Right ventricle myocardium superior (tissue), 1 donor: ENCODE measurements at places on chromosomes 5 and 9.

DNA sequence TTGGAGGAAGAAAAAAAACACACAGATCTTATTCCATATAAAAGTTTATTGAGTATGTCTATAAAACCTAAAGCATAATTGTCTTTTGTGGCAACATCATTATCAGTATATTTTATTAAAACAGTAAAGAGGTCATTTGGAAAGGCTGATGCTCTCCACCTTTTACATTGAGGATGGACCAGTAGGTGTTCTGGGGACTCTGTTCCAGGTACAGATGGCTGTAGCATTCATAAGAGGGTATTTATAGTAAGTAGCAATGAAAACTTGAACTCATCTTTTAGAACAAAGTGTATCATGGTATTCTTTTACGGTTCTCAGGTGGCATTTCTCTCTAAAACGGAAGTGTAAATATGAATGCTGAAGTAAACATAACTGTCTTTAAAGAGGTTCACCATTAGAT lies 1.8 kb downstream of the GABRA6 start:
- DNase-seq, result no peak

DNA sequence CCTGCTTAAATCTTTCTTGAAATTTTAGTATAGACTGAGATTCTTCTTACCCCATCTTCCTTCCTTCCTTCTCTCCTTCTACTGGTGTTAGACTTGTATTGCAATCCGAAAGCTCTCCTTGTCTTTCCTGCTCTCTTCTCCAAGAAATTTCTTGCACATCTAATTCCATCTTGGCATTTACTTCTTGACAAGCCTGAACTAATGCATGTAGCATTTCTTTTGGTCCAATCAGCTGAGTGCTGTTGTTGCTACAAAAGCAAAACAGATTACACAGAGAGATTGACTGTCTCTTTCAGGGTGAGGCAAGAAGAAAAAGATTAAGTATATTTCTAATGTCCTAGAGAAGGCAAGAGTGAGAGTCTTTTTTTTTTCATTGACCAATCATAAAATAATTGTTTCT lies 51.6 kb upstream of the MAP1B start:
- no peak for DNase-seq

- no peak for DNase-seq
Measured at GRCh38 chr5:138963763-138964371, 88.7 kb upstream of the LRRTM2 start.

GRCh38 chr5:30765227-30765626 lies 428.3 kb upstream of the CDH6 start:
- DNase-seq, result no peak

GRCh38 chr9:122075135-122076030 lies 17.7 kb downstream of the TTLL11 start:
- no peak for DNase-seq

GRCh38 chr5:140628711-140629110 lies 4.3 kb downstream of the CD14 start:
- DNase-seq, result no peak

GRCh38 chr9:14733133-14733532 lies 10.6 kb upstream of the CER1 start:
- no peak for DNase-seq

DNA sequence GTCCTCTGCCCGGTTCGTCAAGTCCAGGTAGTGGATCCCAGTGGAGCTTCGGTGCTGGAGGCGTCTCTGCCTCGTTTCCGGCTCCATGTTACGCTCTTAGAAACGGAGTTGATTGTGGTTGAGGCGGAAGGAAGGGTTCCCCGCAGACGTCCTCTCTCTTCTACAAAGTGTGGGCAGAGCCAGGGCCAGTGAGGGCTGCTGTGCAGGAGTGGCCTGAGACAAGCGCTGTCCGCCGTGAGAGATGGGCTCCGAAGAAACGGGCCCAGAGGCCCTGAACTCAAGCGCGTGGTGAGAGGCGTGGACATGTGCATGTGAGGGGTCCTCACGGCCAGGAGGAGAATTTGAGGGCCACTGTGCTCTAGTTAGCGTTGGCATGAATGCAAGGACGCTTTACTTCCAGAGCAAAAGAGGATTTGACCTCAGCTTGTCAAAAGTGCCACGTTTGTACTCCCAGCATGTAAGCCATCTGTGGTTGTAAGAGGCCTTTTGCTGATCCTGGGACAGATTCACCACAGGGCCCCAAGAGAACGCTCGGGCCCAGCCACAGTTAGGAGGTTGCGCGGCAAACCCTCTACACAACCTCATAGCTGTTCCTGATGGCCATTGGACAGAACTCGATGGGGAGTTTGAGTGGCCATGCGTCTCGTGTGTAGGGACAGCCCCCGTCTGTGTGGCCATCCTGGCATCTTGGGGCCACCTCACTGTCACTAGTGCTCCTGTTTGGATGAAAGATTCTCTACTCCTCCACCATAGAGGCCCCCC lies 10.2 kb downstream of the MAN1B1 start:
- no peak for DNase-seq

GRCh38 chr5:30401479-30402058 lies 791.9 kb upstream of the CDH6 start:
- DNase-seq, result peak; percentile 46

DNA sequence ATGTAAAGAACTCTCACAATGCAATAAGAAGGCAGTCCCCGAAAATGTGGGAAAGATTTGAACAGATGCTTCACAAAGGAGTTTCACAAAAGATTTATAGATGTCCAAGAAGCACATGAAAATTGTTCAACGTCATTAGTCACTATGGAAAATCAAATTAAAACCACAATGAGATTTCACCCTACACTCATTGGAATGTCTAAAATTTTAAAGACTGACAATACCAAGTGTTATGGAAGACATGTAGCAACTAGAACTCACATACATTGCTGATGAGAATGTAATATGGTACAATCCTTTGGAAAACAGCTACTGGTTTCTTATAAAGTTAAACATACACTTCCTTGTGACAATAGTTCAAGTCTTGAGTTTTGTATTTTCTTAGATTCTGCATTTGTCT lies 11.0 kb upstream of the RECK start:
- no peak for DNase-seq

- no peak for DNase-seq
Measured at GRCh38 chr9:14937216-14937615, 27.0 kb upstream of the FREM1 start.

DNA sequence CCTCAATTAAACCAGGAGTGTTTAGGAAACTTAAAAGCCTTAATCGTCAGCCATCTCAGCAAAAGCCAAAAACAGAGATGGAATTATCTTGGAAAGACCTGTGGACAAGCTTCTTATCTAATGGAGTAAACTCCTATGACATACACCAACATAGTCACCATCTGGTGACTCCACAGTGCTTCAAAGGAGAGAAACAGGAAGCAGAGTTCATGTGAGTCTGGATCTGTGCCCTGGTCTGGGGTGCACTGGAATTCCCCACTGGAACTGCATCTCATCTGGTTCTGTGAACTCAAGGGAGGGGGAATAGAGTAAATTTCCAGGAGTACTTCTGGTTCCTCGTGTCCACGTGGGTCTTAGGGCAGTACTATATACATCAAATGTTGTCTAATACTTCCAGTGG lies 36.3 kb upstream of the KCNN2 start:
- no peak for DNase-seq

GRCh38 chr5:5165541-5166002 lies 25.4 kb downstream of the ADAMTS16 start:
- DNase-seq, result no peak

DNA sequence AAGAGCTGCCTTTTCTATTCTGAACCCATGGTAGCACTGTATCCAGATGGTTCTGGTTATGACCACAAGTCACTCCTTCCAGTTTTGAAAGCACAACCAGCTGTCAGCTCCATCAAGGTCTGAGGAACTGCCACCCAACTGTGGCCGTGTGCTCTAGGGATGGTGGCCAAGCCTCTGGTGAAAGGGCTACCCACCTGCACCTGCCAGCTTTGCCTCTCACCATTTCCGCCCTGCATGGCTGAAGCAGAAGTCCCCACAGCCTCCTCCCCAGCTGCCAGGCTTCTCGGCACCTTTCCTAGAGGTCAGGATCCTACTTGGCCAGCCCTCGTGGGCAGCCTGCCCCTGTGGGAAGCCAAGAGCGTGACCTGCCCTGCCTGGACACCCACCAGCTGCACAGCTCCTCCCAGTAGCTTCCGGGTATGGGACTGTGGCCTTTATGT lies 16.8 kb downstream of the SEMA5A start:
- peak; percentile 72 for DNase-seq

- DNase-seq, result no peak
Measured at GRCh38 chr5:128762661-128763306, 202.5 kb upstream of the SLC27A6 start.

GRCh38 chr5:39539470-39539869 lies 114.7 kb upstream of the DAB2 start:
- no peak for DNase-seq

GRCh38 chr5:67897431-67897830 lies 318.1 kb upstream of the PIK3R1 start:
- no peak for DNase-seq

GRCh38 chr5:73218552-73219171 lies 45.7 kb downstream of the TMEM174 start:
- DNase-seq, result no peak

GRCh38 chr5:95686651-95687050 lies 3.9 kb upstream of the SPATA9 start:
- DNase-seq, result no peak

GRCh38 chr9:84285381-84285780 lies 55.2 kb downstream of the SLC28A3 start:
- no peak for DNase-seq

- DNase-seq, result no peak
Measured at GRCh38 chr9:121048618-121049017, 1.5 kb downstream of the C5 start.

GRCh38 chr5:82152978-82153481 lies 125.1 kb downstream of the RPS23 start:
- DNase-seq, result no peak

DNA sequence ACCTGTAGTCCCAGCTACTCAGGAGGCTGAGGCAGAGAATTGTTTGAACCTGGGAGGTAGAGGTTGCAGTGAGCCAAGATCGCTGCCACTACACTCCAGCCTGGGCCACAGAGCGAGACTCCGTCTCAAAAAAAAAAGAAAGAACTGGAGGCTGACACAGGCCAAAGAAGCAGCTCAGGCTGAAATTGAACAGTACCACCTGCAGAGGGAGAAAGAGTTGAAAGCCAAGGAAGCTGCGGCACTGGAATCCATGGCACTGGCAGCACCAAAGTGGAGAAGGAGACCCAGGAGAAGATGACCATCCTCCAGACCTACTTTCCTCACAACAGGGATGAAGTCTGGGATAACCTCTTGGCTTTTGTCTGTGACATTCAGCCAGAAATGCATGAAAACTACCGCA lies 11.3 kb upstream of the TMEM141 start:
- DNase-seq, result no peak

GRCh38 chr9:121827251-121827967 lies 176.0 kb downstream of the DAB2IP start:
- DNase-seq, result no peak

DNA sequence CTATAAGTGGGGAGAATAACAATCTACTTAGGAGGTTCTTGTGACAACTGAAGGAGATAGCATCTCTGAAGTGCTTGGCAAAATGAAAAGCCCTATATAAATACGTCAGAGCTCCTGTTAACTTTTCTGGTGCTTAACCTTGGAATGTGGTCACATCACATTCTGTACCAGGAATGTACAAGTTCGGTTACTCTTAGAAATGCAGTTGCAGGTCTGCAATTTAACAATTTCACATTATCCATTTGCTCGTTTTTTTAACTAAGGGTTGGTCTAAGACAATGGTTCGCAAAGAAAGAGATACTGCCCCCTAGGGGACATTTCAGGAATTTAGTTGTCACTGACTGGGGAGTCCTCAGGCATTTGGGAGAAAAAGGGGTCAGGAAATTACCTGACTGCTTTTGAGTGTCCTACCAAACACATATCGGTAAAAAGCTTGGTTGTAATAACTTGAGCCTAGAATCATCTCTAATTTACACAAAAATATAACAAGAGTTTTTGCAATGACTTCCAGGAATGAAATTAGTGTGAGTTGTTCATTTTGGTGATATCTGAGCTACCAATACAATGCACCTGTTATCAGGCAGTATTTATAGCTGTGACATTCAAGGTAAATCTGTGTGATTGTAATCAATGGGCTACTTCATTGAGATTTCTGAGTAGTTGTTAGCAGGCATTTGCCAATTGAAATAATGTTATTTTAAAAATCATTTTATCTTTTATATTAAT lies 5.4 kb upstream of the HBEGF start:
- DNase-seq, result no peak

DNA sequence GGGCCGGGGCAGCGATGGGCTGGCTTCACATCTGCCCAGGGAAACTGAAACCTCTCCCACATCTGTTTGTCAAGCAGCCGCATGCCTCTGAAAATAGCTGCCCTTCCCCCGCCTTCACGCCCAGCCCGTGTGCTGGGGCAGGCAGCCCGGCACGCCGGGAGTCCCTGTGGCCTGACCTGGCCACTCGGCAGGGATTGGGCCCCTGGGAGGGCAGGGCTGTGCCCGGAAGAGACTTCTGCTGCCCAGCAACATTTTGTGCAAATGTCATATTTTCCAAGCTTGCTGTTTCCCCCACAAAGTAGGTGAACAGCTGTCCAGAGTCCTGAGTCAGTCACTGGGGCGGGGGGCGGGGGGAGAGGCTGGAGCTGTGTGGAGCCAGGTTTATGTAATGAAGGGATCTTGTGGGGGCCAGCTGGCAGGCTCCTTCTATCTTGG lies 8.2 kb downstream of the COL27A1 start:
- DNase-seq, result peak; percentile 64

- DNase-seq, result no peak
Measured at GRCh38 chr9:72979405-72980100, 26.7 kb upstream of the ALDH1A1 start.

- DNase-seq, result no peak
Measured at GRCh38 chr5:112663146-112663545, 74.5 kb upstream of the APC start.

GRCh38 chr9:103811462-103811861 lies 282.6 kb upstream of the SMC2 start:
- no peak for DNase-seq

DNA sequence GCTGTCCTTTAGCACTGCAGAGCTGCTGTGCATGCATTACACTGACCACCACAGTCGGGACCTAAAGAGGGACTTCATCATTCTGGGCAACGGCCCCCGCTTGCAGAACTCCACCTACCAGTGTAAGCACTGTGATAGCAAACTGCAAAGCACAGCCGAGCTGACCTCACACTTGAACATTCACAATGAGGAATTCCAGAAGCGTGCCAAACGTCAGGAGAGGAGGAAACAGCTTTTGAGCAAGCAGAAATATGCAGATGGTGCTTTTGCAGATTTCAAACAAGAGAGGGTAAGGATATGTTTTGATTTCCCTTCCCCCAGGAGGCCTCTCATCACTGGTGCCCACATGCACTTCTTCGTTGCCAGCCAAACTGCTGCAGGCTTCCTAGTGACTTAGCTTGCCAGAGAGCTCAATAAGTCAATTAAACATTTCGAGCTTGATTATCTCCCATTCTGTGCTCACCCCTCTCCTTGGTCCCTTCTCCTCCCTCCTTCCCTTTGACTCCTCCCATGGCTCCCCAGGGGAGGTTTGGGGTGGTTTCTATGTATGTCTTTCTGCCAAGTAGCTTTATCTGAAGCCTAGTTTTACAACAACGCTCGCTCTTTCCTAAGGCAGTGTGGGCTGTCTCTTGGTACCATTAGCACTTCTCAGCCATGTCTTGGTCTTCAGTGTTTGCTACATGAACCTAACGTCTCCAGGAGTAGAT lies 66.7 kb downstream of the ZNF462 start:
- peak; percentile 59 for DNase-seq

- peak; percentile 58 for DNase-seq
Measured at GRCh38 chr5:157046041-157046440, 12.9 kb downstream of the HAVCR1 start.

GRCh38 chr5:113266227-113266912 lies 168.4 kb downstream of the TSSK1B start:
- no peak for DNase-seq
